Fibroblast of the aortic adventitia (primary cell): ENCODE measurements at places on chromosomes 12 and 14. TPM values are rescaled to one million over a fixed set of nuclear protein-coding genes. Genes with fewer than 3 reads are reported as not detected.
A peak's percentile ranks its signal among the peaks of the same experiment; 100 is the strongest.

DHH gene
- 0.41 TPM in 1 of 2 replicates, not detected in the other for total RNA-seq

SLC24A4 gene
- 0.08 TPM in 1 of 2 replicates, not detected in the other for total RNA-seq

EFCAB11 gene
- total RNA-seq: 3.2 and 11.1 TPM in 2 replicates

CAMKK2 gene
- 12.0 and 23.8 TPM in 2 replicates for total RNA-seq

DNA sequence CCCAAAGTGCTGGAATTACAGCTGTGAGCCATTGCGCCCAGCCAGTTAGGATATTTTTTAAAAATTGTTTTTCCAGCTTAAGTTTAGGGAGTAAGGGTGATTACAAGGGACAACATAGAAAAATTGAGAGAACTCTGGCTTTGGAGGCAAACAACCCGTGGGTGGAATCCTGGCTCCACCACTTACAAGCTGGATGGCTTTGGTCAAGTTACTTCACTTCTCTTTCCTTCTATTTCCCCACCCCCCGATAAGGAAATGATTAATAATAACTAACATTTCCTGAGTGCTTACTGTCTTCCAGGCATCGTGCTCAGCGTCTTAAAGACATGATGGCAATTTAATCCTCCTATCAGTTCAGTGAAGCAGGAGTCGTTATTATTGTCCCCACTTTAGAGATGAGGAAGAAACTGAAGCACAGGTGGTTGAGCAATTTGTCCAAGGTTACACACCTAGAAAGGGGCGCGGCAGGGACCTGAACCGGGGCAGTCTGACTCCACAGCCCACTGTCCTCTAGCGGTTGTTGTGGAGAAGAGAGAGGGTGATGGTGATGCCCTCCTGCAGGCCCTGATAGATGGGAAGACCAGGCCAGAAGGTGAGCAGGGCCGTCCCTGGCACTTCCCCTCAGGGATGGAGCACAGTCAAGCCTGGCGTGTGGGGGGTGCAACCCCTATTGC is 16.7 kb upstream of the FAIM2 start:
- DNase-seq: peak; percentile 86

DNA sequence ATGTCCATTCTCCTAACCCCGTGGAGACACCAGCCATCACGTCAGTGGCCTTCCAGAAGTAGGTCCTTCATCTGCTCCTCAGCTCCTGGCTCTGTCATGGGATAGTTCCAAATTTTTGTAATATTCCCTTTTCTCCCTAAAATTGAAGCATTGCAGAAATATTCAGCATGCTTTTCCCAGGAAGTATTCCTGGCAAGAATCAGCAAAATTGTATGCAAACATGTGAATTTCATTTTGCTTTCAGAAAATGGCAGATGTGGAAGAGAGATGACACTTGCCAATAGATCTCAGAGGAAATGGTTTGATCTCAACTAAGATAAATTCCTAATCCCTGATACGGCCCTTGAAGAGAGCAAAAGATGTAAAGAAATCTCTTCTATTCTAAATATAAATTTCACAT is 298.9 kb downstream of the ITPR2 start:
- no peak for DNase-seq

- DNase-seq: peak; percentile 87
Measured at GRCh38 chr12:111636209-111636945, 37.3 kb upstream of the ATXN2 start.

GRCh38 chr14:91058042-91058581 is 2.3 kb downstream of the RPS6KA5 start:
- no peak for DNase-seq

GRCh38 chr14:92264195-92264594 is 58.8 kb upstream of the SLC24A4 start:
- no peak for DNase-seq

DNA sequence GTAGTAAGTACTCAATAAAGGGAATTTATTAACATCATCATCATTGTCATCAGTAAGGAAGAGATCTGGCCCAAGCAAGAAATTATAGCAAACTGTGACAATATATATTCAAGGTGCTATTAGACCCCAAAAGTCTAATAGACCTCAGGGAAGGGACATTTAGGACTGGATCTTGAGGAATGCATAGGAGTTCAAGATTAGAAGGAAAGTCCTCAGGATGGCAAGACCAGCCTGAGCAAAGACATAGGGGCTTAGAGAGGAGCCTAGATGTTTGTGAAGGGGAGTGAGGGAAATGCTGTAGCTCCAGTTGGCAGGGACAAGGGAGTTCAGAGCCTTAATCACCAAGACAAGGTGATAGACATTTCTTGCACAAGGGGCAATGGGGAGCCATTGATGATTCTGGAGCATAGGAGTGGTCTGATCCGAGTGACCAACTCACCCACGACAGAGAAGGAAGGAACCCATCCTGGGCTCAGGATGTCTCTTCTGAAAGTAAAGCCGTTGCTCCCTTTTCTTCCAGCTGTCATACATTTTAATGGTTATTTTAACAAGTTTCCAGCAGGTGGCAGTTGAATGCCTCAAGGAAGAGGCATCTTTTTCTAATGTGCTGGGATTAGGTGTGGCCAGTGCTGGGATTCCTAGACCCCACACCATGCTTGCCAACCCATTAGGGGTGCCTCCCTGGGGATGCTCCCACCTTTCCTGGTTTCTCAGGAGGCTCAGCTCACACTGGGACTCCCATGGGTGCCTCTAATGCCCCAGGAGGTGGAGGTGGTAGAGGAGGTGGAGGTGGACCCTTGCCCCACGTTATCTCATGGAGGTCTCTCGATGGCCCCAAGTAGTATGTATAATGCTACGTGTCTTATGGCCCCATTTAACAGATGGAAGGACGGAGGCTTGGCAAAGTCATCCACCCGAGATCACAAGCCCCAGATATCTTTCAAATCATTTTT is 37.8 kb downstream of the PHETA1 start:
- DNase-seq: peak; percentile 44

GRCh38 chr12:53870117-53870516 is 68.5 kb upstream of the HOXC13 start:
- DNase-seq: no peak

- no peak for DNase-seq
Measured at GRCh38 chr14:94224040-94224439, 49.9 kb downstream of the PPP4R4 start.

DNA sequence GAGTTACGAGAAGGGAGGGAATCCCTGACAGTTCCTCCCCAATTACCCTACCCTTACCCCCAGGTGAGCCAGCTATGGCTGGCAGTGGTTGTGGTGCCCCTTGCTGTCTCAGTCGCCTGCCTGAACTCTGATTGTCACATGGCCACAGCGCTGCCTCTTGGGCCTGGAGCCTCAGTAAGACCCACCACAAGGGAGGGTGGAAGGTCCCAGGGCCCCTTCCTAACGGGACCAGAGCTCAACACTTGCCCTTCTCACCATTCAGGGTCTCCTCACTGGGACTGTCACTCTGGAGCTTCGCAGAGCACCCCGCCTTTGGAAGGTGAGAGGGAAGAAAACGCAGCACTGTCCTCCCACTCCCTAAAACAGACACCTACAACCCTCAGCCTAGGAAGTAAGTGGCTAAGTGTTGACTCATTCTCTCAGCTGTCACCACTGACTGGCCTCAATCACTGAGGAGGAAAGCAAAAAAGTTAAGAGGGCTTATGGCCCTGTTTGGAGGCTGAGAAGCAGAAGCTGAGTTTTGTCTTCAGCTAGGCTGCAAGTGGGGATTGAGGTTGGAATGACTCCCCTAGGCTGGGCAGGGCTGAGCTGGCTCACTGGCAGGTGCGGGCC is 1.0 kb downstream of the TMEM253 start:
- no peak for DNase-seq

GRCh38 chr14:72290241-72290640 is 358.0 kb downstream of the RGS6 start:
- DNase-seq: no peak
